H7 (cell line): ENCODE measurements at places on chromosomes 1 and 21. TPM values are rescaled to one million over a fixed set of nuclear protein-coding genes. Genes with fewer than 3 reads are reported as not detected.

Gene PLA2G2F
- total RNA-seq, result not detected in 2 replicates

Gene SPATC1L
- total RNA-seq, result 35.5 and 41.5 TPM in 2 replicates

Gene RAB3GAP2
- total RNA-seq, result 32.4 and 43.5 TPM in 2 replicates

Gene FAM131C
- total RNA-seq, result 0.26 and 0.45 TPM in 2 replicates

Gene CDA
- total RNA-seq, result 37.1 and 39.4 TPM in 2 replicates

GRCh38 chr1:3714284-3714741 lies 37.9 kb upstream of the CCDC27 start:
- DNase-seq, result no peak

DNA sequence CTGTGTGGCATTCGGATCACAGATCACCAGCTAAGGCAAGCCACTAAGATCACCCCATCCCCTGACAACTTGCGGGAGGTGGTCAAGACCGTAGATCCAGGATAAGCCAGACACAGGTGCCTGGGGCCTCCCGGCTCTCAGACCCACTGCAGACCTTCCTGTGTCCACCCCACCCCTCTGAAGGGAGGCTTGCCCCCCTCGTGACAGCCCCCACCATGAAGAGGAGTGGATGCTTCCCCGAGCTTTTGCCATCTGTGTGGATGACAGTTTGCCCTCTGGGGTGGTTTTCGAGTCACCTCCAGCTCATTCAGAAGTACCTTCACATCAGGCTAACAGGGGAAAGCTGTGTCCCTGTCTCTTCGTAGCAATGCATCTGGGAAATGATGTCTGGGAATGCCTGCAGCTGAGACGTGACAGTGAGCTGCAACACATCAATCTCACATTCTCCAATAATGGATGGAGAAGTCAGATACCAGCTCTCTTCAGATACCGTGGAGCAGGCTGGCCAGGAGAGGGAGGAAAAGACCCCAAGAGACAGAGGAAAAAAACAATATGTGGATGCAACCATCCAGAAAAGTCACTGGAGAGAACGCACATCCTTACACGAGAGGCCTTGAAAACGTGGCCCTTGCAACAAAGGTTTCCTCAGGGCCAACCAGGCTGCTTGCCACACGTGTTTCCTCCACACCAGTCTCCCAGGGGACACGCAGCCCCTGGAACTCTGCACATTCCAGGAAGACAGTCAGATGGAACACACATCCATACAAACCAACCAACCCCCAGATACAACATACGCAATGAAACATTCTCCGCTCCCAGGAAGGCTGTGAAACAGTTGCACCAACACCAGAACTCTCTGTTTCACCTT lies 20.4 kb upstream of the FHAD1 start:
- DNase-seq, result no peak

GRCh38 chr1:91374086-91374485 lies 30.6 kb downstream of the HFM1 start:
- DNase-seq, result no peak

DNA sequence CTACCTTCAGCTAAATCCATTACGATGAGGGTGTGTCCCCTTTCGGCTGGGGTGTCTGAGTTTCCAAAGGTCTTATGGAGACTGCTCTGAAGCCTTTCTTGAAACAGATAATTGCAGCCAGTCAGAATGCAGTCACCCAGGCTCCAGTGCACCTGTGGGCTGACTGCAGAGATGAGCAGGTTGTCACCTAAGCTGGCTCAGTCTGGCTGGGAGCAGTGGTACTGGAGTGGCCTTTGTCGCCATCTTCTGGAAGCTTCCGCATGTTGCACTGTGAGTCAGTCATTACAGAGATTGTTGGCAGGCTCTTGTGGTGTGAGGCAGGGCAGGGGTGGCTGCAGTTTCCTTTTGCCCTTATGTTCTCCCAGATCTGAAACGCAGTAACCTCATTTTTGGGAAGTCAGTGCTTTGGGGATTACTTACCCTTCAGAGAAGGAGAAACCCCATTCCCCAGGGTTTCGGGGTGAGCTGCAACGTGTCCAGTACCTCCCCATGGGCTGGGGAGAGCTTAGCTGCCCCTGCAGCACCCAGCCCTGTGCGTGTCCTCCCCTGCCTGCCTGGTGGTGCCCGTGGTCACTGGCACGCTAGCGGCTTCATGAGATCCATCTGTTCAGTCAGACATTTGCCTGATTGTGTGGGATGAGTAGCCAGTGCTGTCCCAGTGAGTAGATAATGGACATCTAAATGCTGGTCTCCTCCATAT lies 48.0 kb downstream of the SMYD2 start:
- DNase-seq, result peak; percentile 84

DNA sequence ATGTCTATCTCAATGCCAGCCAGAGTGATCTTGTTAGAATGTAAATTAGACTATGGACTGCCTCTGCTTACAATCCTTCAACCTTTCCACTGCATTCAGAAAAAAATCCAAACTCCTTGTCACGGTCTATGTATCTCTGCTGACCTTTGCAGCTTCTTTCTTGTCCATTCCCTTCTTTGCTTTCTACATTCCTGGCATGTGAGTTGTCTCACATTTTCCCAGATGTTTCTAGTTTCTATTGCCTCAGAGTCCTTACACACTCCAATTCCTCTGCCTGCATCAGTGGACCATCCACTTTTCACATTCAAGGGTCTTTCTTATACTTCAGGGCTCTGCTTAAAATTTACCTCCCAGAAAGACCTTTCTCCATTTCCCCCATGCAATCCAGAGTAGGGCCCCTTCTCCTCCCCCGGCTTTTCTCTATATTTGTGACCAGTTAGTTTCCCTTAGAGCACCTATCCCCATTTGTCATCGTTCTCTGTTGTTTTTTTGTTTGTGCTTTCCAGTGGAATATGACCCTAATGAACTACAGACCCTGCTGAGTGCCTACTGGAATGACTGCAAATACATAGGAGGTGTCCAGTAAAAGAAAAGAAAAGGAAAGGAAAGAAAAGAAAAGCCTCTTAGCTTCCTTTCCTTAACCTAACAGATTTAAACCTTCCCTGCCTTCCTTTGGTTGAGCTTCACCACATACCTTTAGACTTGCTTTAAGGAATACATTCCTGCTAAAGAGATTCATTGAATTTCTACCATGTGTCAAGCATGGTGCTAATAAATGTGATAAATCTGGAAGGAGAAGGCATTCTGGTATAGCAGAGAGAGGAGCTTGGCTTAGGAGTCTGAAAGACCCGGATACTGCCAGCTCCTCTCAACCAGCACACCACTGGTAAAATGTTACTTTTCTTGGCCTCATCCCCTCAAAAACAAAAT lies 102.0 kb downstream of the DIRAS3 start:
- DNase-seq, result no peak

GRCh38 chr21:36105327-36105842 lies 29.5 kb upstream of the CBR3 start:
- no peak for DNase-seq

GRCh38 chr21:15604413-15604812 lies 125.4 kb upstream of the USP25 start:
- DNase-seq, result peak; percentile 4

- no peak for DNase-seq
These were observed 21.1 kb downstream of the PYHIN1 start for GRCh38 chr1:158952416-158952815.

- no peak for DNase-seq
These were observed 102.7 kb downstream of the LYST start for GRCh38 chr1:235763962-235764361.
